Stimulated activated CD4-positive, alpha-beta T cell treated with anti-CD3 and anti-CD28 coated beads, Interleukin-2, amount 100 ng/mL, for 24 hours (primary cell): ENCODE measurements at places on chromosomes 12 and 14.

GRCh38 chr12:77687321-77687720 is 143.4 kb upstream of the NAV3 start:
- DNase-seq: no peak

GRCh38 chr14:64684091-64684490 is 20.1 kb upstream of the PLEKHG3 start:
- DNase-seq: no peak

DNA sequence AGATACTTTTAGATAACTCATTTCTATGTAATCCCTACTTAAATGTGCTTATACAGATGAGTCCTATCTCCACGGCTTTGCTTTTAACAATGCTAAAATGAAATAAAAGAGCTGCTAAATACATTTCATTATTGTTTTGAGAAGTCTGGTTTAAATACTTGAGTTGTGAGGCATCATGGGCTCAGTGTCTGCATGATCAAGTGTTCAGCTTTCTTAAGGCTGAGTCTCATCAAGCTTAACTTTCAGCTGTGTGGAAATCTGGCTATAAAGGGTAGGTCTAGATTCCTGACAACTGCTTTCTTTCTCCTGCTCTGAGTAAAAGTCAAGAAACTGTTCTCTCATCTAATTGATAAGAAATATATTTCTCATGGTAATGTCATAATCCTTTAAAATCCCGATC is 235.4 kb downstream of the FSCB start:
- DNase-seq: no peak

DNA sequence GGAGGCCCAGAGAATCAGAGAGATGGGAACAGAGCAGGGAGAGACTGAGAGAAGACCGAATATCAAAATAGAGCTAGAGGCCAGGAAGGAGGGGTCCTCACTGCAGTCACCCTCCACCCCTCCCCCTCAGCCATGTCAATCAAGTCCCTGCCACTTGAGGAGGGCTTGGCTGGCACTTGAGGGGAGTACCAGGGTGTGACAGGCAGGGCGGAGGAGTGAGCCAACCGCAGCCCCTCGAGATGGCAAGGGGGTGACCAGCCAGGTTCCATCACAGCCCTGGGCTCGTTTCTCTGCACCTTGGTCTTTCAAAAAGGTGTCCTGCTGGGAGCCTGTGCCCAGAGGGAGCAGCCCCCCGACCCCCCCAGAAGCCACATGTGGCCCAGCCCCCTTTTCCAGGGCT is 4.2 kb downstream of the AQP5 start:
- no peak for DNase-seq

DNA sequence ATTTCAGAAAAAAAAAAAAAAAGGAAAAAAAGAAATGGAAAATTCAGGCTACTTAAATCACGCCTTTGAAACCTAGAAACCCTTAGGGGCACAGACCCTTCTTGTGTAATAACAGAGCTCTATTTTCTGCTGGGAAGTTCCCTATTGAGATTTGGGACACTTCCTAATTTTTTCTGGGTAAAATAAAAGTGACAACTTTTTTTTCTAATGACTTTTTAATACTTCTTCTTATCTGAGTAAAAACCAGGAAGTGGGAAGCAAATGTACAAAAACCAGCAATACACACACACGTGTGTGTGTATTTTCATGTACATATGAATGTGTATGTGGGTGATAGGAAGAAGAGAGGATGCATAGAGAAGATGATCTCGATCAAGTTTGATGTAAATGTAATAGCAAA is 35.8 kb downstream of the ETV6 start:
- no peak for DNase-seq
